ENCODE measurements at places on chromosomes 13 and 19.

DNA sequence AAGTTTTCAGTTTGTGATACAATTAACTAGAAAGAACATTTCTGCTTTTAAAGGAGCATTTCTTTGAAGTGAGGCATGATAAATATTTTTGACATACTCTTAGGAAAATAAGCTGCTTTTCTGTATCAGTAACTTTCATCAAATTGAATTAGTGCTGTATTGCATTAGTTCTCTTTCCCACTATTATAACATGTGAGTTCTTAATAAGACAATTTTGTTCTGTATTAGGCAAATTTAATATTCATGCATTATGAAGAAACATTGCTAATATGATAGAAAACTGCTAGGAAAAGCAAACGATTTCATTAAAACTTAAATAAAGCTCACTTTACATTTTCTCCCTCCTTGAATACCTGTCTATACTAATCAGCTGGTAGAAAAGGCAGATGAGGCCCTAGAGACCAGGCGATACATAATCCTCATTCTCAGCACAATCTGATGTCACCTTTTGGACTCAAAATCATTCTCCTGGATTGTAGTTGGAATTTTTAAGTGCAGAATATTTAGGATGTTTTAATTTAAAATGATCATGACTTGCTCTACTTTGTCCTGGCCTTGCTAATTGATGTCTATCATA is 1636.8 kb downstream of the PCDH9 start:
- DNase-seq, result no peak

- DNase-seq, result no peak
These were observed 69.5 kb downstream of the STOML3 start for GRCh38 chr13:38921081-38921480.

- DNase-seq, result no peak
These were observed 10.2 kb upstream of the CCDC97 start for GRCh38 chr19:41299755-41300089.

DNA sequence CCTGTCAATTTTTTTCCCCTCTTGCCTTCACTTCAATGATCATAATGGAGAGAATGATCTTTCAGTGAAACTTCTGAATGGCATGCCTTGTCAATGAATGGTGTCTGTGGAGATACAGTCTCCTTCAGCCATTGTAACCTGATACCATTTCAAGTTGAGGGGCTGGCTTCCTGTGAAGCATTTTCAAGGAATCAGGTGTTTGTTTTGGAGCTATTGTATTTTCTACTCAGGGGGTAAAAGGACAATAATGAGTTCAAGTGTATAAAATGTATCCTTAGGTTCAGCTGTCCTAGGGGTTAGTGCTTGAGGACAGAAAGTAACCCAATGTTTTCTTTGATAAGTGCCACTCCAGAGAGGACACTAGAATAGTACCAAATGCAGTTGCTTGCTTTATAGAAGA is 23.8 kb upstream of the CBY2 start:
- no peak for DNase-seq
